ENCODE measurements at places on chromosomes 11 and 22.

- DNase-seq, result no peak
Measured at GRCh38 chr22:47497666-47498065, 735.2 kb downstream of the TBC1D22A start.

DNA sequence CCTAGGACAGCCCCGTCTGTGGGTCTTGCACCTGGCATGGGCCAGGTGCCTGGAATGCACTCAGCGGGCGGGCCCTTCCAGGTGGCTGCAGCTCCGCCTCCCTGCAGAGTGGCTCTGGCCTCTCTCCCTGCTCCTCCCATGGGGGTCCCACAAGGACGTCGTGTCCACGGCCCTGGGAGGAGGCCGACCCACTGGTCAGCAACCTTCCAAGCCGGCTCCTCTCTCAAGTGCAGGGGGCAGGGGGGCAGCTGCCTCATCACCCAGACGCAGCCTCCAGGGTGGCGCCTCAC is 41.9 kb downstream of the CERK start:
- no peak for DNase-seq

- no peak for DNase-seq
Measured at GRCh38 chr22:50490531-50491308, 4.1 kb downstream of the MIOX start.

DNA sequence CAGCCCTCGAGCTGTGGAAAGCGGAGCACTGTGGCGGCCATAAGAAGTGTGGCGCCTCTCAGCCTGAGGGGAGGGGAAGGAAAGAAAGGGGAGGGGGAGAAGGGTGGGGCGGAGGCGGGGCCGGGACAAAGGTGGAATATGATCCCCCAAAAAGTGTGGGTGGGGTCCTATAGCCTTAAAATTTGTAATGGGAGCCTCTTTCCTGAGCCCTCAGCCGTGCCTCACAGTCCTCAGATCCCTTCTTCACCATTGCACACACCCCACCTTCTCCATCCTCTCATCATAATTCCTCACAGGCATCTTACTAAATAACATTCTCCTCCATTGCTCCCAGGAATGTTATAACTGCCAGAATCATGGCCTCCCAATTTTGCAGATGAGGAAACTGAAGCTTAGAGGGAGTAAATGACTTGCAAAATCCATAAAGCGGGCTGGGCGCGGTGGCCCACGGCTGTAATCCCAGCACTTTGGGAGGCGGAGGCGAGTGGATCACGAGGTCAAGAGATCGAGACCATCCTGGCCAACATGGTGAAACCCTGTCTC is 600 bp upstream of the RAB6A start:
- DNase-seq, result no peak

- DNase-seq, result no peak
Measured at GRCh38 chr11:5233307-5233706, 976 bp downstream of the HBD start.

DNA sequence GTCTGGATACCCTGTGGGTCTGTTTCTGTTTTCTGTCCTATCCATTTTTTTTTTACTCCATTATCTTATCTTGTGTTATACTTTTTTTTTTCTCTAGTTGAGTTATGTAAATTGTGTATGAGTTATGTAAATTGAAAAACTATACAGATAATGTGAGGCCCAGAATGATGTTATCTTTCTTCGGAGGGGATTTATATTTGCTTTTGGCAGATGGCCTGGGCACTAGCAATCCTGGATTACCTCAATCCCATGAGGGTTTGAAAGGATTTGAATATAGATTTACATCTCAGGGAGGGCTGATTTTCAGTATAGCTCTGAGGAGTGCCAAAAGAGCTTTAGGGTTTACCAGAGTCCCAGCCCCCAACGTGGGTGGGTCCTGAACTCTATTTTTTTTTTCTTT is 71.0 kb downstream of the CSTPP1 start:
- DNase-seq, result no peak

GRCh38 chr22:43060183-43060582 is 29.0 kb downstream of the TTLL1 start:
- DNase-seq, result peak; percentile 18

DNA sequence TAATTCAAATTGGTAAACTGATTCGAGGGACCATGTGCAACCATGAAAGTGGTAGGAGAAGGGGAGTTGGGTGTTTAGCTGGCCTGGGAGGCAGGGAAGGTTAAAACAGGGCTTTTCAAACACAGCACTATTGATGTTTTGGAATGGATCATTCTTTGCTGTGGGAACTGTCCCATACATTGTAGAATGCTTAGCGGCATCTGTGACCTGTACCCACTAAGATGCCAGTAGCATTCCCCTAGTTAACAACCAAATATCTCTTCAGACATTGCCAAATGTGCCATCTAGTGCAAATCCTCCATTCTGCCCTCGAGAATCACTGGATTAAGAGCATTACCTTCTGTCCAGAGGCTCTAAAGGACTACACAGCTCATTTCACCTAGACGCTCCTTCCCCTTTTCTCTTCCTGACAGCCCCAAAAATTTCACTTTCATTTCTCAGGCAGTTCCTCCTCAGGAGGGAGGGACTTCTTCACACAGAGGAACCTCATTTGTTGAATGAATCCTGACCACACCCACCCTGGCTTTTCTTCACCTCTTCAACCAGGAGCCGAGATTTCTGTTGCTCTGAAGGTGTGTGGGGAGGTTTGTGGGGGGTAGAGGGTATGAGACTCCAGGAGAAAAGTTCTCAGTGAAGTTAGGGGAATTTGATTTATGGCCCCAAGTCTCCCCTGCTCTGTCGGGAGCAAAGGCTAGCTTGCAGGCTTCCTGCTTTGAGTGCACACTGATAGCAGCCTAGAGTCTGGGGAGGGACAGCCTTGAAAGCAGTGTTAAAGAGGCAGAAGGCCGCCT is at the start of gene TRIM34:
Gene TRIM34, plus strand, starts transcription at position 513 of the 791 bp plus-strand sequence. CDS start 7,331 bp downstream, outside the sequence.
- peak; percentile 65 for DNase-seq

GRCh38 chr11:122789907-122790306 is 48.4 kb upstream of the CRTAM start:
- DNase-seq, result no peak

DNA sequence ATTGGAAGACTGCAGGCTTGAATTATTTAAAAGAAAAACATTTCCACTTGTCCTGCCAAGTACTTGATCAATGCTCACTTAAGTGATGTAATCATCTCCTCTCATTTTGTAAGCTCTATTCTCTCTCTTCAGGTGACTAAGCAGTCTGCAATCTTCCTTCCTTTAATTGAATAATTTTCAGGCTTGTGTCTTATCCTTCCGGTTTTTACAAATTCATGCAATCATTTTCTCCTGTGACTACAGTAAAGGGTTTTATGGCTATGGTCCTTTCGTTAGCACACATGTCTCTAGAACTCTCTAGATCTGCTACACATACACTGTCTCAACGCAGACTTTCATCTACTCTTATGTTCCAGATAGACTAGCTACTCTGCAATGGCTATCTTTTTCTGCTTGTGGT is 12.6 kb upstream of the UPB1 start:
- peak; percentile 78 for DNase-seq

DNA sequence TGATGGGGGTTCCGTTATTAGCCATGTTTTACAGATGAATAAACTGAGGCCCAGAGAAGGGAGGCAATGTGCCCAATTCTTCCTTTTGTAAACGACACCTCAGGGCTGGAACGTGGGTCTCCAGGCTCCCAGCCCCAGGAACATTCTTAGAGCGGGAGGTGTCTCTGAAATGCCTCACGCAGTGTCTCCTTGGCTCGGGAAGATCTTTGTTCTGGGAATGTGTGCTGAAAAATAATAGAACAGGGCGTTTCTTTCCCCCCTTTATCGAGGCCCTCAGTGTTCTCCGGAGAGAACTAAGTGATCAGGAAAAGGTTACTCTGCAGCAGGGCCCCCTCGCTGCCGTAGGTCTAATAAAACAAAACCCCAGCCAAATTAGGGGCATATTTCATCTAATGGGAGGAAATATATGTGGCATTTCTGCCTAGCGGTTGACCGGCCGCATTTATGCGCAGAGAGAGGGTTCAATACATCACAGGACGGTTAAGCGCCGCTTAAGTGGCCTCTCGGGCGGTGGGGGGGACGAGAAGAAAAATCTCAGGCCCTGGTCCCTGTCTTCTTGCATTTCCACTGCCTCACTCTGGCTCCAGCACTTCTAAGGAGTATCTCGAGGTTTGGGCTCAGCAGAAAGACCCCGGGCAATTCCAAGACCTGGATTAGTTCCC is 564.3 kb downstream of the MN1 start:
- DNase-seq, result peak; percentile 20

DNA sequence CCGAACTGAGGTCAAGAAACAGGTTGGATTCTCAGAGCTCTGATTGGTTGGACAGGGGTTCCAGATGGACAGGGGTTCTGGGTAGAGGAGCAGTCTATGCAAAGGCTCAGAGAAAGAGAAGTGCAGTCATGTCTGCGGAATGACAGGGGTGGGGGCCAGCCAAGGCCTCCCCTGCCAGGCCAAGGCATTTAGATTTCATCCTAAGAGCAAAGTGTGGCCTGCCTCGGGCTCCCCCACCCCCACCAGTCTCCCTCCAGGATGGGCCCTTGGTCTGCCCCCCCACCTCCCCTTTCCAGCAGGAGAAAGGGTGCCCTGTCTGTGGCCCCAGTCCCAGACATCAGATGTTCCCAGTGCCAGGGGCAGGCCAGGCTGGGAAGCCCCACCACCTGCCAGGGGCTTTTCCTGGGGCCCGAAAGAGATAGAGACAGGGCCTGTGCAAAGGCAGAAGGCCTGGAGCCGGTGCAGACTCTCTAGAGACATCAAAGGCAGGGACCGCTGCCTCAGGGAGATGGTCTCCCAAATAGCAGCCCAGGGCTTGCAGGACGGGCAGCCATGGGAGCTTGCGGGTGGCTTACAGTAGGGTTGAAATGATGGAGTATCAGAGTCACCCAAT is 9.4 kb downstream of the SUSD2 start:
- DNase-seq, result no peak

GRCh38 chr11:92473736-92474135 is 249.1 kb downstream of the FAT3 start:
- DNase-seq, result peak; percentile 68

DNA sequence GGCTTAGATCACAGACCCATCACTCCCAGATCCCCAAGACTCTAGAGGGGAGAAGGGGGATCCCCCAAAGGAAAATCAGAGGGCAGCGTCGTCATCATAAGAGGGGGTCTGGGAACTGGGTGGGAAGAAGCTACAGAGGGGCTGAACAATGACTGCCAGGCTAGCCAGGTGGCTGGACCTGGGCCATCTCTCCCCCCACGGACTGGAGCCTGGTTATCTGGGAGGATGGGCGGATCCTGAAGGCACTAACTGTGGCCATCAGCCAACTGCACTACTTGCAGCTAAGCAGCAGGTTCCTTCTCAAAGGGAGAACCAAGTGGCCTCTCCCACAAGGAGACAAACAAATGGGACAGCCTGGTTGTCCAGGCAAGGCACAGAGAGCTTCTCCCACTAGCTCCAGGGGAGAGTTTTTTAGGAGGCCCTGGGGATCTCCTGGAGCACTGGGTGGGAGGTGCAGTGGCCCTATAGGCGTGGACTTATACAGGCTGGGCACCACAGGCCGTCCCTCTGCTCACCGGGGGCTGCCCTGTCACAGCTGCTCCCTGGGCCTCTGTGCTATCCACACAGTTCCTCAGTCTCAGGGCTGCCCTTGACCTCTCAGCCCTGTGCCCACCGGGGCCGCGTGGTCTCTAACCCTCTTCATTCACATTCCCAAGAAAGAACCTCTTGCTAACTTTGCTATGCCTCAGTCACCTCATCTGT is 15.4 kb downstream of the P2RY6 start:
- no peak for DNase-seq

DNA sequence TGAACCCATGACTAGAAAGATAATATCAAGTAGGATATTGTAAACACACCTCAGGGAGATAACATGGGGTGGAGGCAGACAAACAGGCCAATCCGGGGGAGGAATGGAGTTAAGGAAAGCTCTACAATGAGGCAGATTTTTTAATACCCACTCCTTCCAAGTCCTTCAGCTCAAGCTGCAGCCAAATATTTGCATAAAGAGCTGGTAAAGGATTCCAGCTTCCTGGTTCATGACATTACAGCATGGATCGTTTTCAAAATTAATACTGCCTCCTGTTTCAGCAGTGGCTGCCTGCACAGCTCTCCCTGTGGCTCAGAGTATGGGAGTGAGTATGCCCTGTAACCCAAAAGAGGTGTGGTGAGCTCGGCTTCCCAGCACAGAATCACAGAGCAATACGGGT is 5.1 kb downstream of the POU2AF3 start:
- no peak for DNase-seq

- DNase-seq, result peak; percentile 47
Measured at GRCh38 chr22:30212996-30213441, 33.5 kb downstream of the LIF start.

GRCh38 chr11:45806937-45807791 is 2.2 kb downstream of the SLC35C1 start:
- no peak for DNase-seq

GRCh38 chr11:1017269-1018005 is 19.1 kb downstream of the MUC6 start:
- no peak for DNase-seq

GRCh38 chr11:6067502-6067901 is 36.9 kb upstream of the OR56A1 start:
- DNase-seq, result no peak

DNA sequence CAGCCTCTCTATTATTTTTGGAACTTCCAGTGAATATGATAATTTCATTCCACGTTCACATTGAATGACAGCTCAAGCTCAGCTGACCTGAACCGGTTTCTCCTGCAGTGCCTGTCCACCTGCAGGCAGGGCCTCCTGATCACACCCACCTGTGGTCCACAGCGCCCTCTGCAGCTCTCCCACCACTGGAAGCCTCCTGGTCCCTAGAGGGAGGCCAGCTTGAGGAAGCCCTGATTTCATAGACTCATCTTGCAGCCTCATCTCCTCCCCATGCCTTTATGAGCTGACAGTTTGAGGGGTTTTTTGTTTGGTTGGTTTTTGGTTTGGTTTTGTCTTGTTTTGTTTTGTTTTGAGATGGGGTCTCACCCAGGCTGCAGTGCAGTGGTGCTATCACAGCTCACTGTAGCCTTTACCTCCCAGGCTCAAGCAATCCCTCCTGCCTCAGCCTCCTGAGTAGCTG is 29.9 kb upstream of the MALAT1 start:
- no peak for DNase-seq

GRCh38 chr11:100734743-100735527 is 47.8 kb downstream of the ARHGAP42 start:
- no peak for DNase-seq

DNA sequence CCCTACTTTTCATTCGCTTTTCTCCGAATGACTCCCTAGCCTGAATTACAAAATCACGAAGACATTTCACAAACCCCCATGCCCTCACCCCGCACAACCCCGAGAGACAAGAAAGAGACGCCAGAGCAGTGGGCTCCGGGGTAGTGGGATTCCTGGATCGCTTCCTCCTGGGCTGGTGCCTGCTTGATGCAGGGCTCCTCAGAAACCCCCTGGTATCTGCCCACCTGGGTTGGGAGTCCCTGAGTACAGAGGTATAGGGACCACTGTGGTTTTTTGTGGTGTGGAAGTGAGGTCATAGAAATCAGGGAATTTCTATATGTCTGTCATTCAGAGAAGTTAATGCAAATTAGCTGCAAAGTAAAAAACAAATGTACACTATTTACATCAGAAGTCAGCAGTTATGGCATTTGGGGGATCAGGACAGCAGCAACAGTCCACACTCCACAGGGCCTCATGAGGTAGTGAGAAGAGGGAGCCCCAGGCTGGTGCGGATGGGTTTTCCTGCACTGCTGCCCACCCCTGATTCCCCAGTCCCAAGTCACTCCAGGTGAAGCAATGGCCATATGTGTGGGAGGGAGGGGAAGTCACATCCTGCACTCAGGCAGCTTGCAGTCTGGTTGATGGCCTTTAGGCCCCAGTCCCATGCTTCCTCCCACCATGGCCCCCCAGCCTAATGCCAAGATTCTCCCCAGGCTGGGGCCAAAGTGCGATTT is 39.6 kb downstream of the BUD13 start:
- DNase-seq, result no peak

GRCh38 chr22:20944042-20944441 is 23.0 kb upstream of the AIFM3 start:
- no peak for DNase-seq
